ENCODE measurements at places on chromosomes 1 and 21. TPM values are rescaled to one million over a fixed set of nuclear protein-coding genes. Genes with fewer than 3 reads are reported as not detected.

SEC16B gene
- total RNA-seq, result 26.6 TPM

VANGL2 gene
- 7.8 TPM for total RNA-seq

GRCh38 chr1:32766328-32766972 lies 50.7 kb downstream of the YARS1 start:
- no peak for DNase-seq

DNA sequence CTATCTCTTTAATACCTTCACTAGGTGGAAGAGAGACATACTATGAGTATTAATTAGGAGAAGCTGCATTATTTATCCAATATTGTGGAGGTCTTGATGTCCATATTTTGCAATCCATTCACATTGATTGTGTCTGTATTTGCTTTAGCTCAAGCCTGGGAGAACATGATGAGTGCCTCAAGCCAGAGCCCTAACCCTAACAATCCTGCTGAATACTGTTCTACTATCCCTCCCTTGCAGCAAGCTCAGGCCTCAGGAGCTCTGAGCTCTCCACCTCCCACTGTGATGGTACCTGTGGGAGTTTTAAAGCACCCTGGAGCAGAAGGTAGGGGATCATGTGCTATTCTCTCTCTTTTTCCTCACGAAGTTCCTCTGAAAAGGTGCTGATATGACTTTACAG lies 99.5 kb downstream of the CC2D1B start:
- DNase-seq, result no peak

- DNase-seq, result no peak
Measured at GRCh38 chr1:238811211-238811879, 575.0 kb upstream of the CHRM3 start.
